ENCODE measurements at places on chromosomes 13 and 19.

- peak; percentile 37 for DNase-seq
These were observed 666 bp downstream of the SAMD1 start for GRCh38 chr19:14089662-14090508.

DNA sequence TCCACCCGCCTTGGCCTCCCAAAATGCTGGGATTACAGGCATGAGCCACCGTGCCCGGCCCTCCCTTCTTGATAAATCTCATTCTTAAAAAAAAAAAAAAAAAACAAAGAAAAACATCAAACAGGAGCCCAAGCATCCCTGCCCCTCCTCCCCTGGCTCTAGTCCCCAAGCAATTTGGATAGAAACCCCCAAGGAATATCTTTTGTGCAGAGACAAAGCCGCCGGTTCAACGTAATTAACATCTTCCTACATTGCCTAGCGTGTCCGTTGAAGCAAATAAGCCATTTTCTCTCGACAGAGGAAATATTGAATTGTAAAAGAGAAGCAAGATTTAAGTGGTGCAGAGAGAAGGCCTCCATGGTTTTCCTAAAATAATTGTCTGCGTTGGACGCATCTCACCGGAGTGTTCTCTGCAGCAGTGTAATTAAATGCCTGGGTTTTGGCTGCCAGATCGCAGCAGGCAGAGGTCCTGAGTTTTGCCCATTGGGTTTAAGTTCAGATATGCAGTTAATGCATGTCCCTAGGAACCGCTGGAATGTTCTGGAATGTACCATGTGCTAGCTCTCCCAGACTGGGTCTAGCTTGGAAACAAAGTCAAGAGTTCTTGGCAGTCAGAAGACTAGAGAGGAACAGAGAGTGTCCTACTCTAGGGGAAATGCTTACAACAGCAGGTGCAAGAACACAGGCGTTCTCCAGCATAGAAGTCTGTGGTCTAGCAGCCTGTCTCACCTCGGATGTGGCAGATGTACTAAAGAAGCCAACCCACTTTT, 30.8 kb downstream of the PIN1 start:
- no peak for DNase-seq

DNA sequence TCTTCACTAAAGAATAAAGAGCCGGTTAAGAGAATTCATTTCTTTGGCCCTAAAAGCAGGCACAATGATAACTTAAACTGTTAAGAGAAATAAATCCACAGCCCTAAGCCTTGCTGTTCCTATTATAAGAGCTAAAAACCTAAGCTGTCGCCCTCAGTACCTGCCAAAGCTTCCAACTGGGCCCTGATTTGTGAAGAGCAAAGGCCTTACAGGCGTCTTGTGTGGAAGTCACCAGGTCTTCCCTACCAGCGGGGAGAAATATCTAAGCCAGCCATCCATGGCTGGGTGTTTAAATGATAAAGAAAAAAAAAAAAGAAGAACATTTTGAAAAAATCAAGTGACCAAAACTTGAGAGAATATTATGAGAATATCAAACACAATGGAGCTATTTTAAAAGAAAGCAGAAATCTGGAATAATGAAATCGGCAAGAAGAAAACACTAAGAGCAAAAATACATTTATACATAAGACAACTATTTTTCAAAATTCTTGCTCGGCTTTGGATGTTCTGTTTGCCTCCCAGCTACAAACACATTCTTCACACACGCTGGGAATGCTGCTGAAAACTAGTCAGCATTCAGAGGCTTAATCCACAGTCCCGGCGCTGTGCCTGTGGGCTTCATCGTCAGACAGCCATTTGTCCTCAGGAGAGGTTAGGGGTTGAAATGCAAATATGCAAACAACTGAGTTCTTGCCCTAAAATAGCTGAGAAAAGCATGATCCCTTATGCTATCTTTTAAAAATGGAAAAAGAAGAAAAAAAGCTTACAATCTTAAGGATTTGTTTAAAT, 89.8 kb upstream of the LSM14A start:
- DNase-seq, result no peak

DNA sequence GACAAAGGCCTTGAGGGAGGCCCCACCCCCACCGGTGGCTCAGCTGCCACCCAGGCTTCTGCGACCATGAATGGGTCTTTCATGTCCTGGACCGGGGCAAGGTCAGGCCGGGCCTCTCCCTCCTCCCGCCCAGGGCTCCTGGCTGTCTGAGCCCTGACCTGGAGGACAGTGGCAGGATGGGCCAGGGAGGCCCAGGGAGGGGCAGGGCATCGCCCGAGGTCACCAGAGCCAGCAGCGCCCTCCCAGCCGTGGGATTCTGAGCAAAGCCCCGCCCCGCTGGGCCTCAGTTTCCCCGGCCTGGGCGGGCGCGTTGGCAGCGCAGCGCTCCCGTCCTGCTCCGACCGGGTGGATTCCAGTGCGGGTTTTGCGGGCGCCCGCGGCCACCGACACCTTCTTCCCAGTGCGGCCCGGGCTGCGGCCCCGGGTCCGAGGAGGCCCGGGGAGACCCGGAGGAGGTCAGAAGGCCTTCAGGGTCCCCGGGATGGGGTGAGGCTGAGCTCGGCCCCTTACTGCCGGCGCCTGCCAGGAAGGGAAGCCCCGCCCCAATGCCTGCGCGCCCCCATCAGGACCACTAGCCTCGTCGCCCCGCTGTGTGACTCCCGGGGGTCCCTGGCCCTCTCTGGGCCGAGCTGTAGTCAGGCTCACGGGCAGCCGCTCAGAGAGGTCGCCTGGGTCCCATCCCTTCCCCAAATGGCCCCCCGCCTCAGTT, 24.6 kb upstream of the SEMA6B start:
- no peak for DNase-seq

DNA sequence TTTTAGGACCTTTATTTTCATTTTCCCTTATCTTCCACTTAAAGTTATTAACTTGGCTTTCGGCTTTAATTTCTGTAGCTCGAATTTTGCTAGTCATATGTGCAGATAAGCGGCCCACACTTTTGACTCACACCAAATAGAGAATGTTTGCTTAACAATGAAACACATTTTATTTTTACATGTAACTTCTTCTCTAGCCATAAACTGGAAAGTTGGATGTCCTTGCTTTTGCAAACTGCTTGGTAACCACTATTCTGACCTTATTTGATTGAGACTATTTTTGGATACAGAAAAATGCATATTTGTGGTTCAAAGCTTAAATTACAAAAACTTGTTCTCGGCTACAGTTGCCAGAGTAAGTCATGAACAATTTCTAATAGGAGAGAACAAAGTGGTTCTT, 600.0 kb downstream of the KCTD12 start:
- no peak for DNase-seq

GRCh38 chr13:65932587-65933239, 1297.4 kb downstream of the PCDH9 start:
- no peak for DNase-seq

DNA sequence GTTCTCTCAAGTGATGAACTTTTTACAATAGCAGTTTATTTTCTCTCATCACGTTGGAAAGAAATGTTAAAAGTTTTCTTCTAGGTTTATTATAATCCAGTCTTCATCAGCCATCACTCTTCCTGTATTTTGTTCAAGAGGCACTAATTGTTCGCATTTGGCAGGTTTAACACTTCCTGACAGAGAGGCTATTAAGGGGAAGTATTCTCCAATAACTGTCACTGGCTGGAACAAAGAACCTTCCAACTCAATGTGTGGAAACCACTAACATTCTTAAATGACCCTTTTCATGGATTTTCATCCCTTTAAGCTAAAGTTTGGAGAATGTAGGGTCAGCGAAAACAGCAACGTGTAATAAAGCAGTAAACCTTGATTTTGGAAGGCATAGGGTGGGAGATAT, 145.1 kb downstream of the PCCA start:
- peak; percentile 61 for DNase-seq

DNA sequence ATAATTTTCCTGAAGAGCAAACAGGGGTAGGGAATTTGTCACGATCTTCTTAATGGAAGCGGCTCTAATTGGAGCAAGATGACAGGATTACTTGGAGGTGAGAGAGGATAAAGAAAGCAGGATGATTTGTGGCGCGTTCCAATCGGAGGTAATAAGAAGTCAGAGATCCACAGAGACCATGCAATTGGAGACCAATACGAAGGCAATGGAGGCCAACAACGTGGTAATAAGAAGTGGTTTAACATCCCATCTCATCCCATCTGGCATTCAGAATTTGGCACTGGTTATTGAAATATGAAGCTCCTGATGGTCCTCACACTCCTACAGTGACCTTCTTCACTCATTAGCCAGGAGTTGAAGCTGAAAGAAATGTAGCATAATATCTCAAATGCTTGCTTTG, 130.6 kb downstream of the DLEU7 start:
- no peak for DNase-seq

GRCh38 chr13:24984134-24984533, 111.8 kb upstream of the PABPC3 start:
- DNase-seq, result no peak

- DNase-seq, result no peak
These were observed 806.0 kb downstream of the UQCRFS1 start for GRCh38 chr19:28406966-28407365.

- no peak for DNase-seq
These were observed 2.0 kb downstream of the SMARCA4 start for GRCh38 chr19:10962863-10963262.

DNA sequence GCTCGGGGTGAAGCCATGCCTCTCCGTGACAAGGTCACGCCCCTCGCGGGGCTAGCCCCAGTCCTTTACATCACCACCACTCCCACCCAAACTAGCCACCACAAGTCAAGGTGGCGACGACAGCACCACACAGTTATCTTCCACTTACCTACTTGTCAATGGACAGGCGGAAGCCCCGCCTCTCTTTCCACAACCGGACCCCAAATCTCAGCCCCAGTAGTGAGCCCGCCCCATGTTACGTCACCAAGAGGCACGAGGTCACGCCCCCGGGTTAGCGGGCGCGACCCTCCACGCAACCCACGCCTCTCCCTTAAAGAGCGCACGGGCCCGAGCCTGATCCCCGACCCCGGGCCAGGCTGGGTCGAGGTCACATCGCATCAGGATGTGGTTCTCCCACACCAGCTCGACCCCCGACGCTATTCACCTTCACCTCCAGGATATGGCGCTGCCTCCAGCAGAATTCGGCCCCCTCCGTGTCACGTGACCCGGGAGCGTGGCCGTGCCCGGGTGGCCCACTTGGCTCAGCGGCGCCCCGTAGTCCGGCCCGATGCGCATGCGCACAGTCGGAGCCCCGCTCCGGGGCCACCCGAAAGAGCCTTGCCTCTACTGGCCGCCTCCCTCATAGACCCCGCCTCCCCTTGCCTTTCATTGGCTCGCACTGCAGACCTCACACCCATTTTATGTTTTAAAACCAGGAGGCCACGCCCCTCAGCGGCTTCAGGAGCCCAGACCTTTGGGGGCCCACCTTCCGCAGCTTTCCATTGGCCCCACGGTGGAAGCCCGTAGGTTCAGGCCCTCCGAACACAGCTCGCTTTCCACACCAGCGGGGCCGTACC, 18.2 kb downstream of the SYDE1 start:
- DNase-seq, result peak; percentile 99

- DNase-seq, result no peak
These were observed 151.6 kb downstream of the GPC6 start for GRCh38 chr13:93378184-93378583.

DNA sequence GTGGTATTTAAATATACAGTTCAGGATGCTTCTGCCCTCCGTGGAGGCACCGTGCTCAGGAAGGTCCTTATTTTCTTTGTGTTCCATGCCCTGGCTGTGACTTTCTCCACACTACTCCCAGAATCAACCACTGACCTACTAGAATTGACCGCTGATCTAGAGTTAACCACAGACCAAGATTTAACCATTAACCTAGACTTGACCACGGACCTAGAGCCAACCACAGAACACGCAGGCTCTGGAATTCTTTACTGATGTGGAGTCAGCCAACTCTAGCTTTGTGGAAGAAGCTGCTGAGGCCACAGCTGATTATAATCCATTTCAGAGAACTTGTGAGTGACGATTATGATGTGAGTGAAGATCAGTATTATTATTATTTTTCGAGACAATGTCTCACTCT, 18.0 kb downstream of the GTF2F2 start:
- no peak for DNase-seq

DNA sequence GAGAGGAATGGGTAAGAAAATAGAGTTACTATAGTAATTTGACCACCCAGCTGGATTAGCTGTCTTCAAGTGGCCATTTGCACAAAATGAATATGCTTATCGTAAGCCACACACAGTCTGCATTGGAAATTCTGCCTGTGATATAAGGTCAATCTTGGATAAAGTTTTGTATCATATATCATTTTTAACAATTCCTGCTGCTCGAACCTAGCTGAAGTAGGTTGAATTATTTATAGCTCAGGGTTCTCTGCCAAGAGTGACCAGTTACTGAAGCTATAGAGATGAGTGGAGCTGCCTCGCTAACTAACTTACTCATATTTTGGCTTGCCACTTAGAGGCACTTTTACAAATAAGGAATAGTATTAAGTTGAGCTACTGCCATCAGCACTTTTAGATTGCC, 220.9 kb downstream of the RGCC start:
- DNase-seq, result no peak

DNA sequence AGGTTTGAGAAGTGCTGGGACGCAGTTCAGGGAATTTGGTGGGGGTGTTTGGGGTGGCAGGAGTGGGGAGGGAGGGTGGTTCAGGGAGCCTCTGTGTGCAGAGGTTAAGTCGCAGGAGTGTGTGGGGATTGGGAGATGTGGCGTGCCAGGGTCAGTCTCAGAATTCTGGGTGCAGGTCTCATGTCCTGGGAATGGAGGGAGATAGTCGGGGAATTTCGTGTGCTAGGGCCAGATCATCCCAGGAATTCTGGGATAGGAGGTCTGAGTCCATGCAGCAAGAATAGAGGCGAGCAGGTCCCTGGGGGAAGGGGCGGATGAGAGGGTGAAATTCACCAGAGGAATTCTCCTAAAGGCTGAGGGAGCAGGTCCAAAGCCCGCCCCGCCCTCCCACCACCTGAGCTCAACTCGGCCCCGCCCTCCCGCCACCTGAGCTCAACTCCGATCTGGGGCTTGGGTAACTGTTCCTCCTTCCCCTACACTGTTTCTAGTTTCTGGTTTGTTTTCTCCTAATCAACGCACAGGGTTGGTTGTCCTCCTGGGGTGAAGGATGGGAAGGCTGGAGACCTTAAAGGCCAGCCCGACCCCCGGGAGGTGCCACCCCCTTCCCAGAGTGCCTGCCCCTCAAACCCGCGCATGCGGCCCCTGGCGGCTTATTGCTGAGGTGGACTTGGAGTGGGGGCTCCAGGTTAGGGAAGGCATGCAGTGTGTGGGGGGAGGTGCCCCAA, 15.2 kb downstream of the KCNC3 start:
- no peak for DNase-seq

- no peak for DNase-seq
These were observed 17.3 kb upstream of the ERCC1 start for GRCh38 chr19:45440873-45441654.

DNA sequence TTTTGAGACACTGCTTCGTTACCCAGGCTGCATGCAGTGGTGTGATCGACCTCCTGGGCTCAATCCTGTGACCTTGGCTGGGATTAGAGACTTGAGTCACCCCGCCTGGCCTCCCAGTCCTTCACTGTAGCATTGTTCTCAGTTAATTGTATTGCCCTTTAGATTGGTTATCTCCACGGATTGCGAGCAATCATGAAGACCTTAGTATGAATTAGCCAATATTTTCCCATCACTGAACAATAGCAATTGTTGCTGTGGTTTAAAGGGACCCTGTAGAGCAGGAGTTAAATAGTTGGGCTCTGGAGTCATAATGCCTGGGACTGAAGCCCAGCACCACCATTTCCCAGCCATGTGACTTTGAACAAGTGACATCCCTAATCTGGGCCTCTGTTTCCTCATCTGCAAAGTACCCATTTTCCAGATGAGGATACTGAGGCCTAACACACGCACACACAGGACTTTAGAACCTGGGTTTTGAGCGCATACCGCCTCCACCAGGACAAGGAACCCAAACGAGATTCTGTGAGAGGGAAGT, 8.4 kb downstream of the PPP1R14A start:
- DNase-seq, result no peak
